ENCODE measurements at places on chromosomes 5 and 9.

DNA sequence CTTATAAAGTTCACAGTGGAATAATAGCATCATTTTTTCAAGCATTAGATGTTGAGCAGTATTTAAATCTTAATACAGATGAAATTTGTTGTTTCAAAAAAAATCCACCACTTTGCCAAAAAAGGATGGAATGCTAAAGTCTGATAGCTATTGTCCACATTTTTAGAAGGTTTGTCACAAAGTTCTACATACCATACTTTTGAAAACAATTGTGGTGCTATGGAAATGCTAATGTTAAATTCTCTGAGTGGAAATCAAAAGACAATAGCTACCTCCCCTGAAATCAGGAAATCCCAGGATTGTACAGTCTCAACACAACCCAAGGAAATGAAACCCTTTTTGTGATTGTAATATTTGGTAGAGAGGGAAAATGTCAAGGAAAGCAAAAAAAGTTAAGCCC, 19.3 kb upstream of the GRAMD2B start:
- DNase-seq, result no peak

DNA sequence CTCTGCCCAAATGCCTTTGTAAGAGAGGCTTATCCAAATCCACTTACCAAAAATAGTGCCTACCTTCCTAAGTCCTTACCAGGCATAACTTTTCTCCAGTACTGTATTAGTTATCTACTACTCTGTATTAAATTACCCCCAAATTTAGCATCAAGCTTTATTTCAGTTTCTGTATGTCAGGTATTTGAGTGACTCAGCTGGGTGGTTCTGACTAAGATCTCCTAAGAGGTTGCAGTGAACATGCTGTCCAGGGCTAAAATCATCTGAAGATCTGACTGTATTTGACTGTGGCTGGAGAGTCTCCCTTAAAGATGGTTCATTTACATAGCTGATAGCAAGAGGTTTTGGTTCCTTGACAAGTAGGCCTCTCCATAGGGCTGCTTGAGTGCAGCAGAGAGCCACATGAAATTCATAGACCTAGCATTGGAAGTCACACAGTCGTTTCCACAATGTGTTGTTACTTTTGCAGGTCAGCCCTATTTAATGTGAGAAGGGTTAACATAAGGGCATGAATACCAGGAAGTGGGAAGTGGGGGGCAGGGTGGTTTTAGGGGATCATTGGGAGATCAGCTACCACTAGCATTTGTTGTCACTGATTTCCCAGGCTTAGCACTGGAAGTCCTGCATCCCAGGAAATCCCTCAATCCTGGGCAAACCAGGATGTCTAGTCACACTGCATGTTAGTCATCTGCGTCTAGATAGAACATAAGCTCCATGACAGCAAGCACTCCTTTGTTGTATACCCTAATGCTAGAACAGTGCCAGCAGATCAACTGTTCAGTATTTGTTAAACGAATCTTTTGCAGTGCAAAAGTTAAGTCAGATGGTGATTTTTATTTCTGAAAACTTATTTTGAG, 2.0 kb upstream of the ZNF622 start:
- no peak for DNase-seq

GRCh38 chr9:13447843-13448422, 168.4 kb upstream of the MPDZ start:
- no peak for DNase-seq

GRCh38 chr5:10120934-10121333, 128.8 kb downstream of the ATPSCKMT start:
- DNase-seq, result no peak

- no peak for DNase-seq
Observed at GRCh38 chr9:37374892-37375291, 47.6 kb upstream of the GRHPR start.

GRCh38 chr5:31172881-31173280, 20.6 kb upstream of the CDH6 start:
- no peak for DNase-seq

GRCh38 chr5:170216257-170216864, 16.4 kb upstream of the C5orf58 start:
- no peak for DNase-seq

DNA sequence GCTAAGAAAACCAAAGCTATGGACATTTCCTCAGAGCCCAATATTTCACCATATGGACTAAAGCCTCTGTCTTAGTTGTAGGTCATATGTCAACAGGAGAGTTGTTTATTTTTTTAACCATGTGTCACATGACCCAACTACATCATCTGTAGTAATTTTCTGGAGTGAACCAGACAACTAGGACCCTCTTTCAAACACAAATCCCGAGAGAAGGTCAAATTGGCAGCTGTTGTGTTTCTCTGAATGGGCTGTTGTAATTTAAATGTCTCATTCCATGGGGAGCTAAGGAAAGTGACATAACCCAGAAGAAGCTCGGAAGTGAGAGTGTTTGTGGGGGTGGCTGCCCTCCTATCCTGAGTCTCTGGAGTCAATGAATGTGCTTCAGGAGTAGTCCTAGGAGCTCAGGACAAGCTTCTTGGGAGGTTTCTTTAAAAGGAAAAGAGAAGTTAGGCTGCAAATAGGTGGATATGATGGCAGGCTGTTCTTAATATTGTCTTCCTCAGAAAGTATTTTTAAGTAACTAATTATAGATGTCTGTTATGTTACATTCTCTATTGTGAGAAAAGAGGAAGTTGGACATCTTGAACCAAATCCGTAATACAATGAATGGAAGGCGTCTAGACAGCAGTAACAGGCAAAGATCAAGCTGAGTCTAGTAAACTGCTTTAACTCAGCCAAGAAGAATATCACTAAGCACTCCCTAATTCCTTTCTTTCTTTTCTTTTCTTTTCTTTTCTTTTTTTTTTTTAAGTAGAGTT, 50.1 kb downstream of the TMEM167A start:
- no peak for DNase-seq

- DNase-seq, result no peak
Observed at GRCh38 chr5:112238473-112238872, 180.6 kb downstream of the EPB41L4A start.

GRCh38 chr9:97132865-97133264, 93.9 kb upstream of the CTSV start:
- no peak for DNase-seq

DNA sequence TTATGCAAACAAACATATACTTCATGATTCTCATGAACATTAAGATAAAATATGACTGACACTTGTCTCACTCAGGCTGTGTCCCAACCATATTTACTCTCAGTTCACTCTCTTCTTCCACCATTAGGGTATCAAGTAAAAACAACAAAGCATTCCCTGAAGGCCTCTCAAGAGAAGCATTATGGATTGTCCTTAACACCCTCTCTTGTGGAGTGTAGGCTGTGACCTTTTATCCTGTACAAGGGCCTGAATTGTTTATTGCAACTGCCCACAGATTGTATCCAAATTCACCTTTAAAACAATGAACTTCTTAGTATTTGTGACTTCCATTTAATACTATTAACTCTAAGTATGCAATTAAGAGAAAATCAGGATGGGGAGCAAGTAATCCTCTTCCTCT, 78.1 kb downstream of the RICTOR start:
- no peak for DNase-seq

DNA sequence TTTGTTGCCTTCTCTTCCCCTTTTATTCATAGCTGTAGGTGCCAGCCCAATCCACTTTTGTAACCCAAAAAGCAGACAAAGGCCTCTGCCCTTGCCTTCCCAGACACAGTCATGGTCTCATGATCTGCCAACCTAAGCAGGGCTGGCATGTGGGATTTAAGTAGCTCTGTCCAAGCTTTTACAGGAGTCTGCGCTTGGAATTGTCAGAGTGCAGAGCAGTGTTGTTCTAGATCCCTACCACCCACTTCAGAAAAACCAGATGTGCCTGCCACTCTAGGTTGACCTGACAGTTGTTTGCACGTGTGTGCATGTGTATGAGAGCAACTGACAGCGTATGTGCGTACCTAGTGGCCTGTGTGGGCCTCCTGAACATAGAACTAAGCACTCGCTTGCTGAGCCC, 87.8 kb upstream of the SPRY4 start:
- no peak for DNase-seq

DNA sequence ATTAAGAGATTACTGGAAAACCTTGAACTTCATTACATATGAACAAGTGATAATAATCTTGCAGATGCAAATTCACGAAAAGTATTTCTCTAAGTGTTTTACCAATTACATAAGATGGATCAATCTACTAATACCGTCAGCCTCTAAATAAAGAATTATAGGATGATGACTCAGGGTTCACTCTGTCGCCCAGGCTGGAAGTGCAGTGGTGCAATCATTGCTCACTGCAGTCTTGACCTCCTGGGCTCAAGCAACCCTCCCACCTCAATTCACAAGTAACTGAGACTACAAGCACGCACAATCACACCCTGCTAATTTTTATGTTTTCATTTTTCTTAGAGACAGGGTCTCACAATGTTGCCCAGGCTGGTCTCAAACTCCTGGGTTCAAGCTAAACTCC, 56.1 kb downstream of the CHD1 start:
- no peak for DNase-seq

GRCh38 chr5:159049844-159050315, 49.8 kb downstream of the EBF1 start:
- DNase-seq, result no peak

- DNase-seq, result no peak
Observed at GRCh38 chr9:91784673-91785446, 165.2 kb downstream of the ROR2 start.

GRCh38 chr5:148808864-148809642, 17.4 kb upstream of the ADRB2 start:
- DNase-seq, result peak; percentile 10

DNA sequence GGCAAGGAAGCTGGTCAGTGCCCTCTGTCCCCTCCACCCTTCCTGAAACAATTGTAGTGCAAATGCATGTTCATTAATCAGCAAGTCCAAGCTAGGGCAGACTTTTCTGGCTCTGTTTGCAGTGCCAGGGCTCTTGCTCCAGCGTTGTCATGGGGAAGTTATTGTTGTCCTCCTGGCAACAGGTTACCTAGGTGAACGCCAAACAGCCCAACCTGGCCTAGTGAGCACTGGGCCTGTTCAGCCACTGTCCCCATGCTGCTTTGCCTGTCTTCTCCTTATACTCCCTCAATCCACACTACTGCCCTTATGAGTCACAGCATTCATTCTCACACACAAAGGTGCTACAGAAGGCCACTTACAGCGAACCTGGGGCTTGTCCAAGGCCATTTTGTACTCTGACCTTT, 34.5 kb upstream of the GLIS3 start:
- DNase-seq, result no peak

- DNase-seq, result peak; percentile 12
Observed at GRCh38 chr9:134136118-134136995, 475 bp downstream of the WDR5 start.

- DNase-seq, result peak; percentile 80
Observed at GRCh38 chr9:34380511-34381315, 4.0 kb upstream of the MYORG start.

DNA sequence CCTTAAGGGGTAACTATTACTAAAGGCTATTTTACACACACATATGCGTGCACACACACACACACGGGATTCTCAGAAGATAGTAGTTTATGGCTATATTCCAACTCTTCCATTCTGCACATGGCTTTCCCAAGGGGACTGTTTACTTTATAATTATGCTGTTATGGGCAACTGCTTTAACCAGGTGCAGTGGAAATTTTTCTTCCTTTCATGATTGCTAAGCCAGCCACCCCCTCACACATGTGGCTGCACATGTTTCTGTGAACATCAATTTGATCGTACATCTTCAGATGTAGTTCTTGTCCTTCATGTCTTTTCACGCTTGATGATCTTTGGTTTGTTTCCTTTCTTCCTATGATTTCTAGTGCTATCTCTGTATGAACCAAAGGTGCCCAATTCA, 37.0 kb downstream of the MRPS30 start:
- DNase-seq, result no peak

GRCh38 chr9:124855944-124856765, 2.9 kb downstream of the WDR38 start:
- DNase-seq, result no peak

DNA sequence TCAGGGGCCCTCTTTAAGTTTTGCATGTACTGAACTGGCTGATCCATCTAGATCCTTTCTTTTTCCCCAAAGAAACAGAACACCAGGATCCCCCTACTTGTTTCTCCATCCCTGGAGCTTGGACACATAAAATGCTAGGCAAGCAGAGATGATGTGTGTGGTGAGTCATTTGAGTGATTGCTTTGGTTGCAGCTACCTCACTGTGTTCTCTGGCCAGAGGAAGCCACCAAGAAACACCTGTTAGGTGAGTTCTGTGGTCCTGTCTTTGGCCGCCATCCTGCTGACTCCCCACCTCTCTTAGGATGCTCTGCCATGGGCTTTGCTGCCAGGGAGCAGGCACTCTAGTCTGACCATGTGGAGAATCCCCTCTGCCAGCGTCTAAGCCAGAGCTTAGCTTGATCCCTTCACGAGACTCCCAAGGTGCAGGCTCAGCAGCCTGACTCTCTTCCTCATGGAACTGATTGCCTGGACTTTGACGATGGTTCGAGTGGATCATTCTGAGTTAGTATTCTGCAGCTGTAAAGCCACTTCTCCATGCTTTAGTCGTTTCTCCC, 27.3 kb upstream of the DENND1A start:
- DNase-seq, result no peak

GRCh38 chr5:123215929-123216702, 127.1 kb downstream of the PRDM6 start:
- DNase-seq, result no peak

DNA sequence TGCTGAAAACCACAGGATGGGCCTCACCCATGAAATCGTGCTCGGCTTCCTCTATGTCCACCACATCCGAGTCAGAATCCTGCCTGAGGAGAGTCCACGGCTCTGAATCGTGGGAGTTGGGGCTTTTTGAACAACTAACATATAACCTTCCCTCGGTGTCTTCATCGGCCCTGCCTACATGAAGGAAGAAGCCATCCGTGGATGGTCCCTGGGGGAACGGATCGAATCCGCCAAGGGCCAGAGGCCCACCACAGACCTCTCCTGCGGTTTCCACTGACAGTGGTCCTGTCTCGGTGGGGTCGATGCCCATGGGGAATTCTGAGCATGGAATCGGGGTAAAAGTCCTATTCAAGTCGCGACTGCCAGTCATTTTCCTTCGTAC, 85.0 kb downstream of the CAMSAP1 start:
- DNase-seq, result no peak

GRCh38 chr5:173672891-173673290, 56.4 kb upstream of the BOD1 start:
- no peak for DNase-seq

- DNase-seq, result peak; percentile 30
Observed at GRCh38 chr5:55172051-55172899, 702 bp downstream of the CDC20B start.

DNA sequence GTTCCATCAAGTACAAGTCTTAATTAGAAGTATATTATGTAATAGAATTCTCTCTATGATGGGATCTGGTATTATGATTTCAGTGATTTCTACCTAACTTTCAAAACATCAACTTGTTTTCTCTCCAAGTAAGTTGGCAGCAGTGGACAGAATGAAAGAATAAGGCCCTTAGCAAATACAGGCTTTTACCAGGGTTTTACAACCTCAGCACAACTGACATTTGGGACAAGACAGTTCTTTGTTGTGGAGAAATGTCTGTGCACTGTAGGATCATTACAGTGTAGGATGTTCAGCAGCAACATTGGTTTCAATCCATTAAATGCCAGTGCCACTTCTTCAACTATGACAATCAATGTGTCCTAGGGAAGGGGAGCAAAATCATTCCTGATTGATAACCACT, 48.8 kb downstream of the MLANA start:
- DNase-seq, result no peak
